Activated CD8-positive, alpha-beta memory T cell treated with anti-CD3 and anti-CD28 coated beads for 1 hour (primary cell): ENCODE measurements at places on chromosomes 5 and 9.

GRCh38 chr9:94850540-94851434 lies 124.3 kb downstream of the AOPEP start:
- no peak for DNase-seq

GRCh38 chr5:171155621-171156020 lies 153.4 kb upstream of the TLX3 start:
- DNase-seq = no peak

DNA sequence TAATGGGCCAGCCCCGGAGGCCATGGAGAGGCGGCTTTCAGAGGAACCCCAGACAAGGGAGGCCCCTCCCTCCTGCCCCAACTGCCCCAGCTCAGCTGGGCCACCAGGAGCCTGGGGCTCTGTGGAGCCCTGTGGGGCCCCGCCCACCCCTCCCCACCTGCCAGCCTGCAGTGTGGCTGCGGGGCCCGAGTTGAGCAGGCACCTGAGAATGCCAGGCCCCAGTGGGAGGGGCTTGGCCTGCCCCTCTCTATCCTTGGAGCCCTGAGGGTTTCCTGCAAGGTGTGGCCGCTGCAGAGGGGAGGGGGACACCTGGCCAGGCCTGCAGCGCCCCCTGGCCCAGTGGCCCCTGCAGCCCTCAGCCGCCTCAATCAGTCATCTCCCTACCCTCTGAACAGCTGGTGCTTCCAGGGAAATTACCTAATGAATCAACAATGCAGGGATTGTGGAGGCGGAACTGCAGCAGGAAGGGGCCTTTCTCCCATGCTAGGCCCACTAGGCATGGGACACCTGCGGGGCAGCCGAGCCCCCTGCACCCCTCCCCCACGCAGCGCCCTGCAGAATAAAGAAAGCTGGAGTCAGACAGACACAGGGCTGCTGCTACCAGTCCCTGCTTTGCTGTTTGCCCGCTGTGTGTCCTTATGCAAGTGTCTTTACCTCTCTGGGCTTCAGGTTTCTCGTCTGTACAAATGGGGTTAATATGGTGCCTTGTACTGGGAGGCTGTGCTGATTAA lies 48.0 kb downstream of the LMX1B start:
- no peak for DNase-seq

- no peak for DNase-seq
Observed at GRCh38 chr5:173047838-173048105, 8.4 kb upstream of the CREBRF start.

DNA sequence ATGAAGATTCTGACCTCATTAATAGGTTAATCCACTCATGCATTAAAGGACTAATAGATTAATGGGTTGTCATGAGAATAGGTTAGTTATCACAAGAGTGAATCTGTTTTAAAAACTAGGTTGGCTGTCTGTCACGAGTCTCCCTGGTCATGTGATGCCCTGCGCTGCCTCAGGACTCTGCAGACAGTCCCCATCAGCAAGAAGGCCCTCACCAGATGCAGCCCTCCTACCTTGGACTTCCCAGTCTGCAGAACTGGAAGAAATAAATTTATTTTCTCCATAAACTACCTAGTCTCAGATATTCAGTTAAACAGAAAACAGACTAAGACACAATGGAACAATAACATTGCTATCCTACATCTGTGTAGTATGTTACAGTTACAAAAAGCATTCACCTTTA lies 227.4 kb downstream of the ASTN2 start:
- no peak for DNase-seq

DNA sequence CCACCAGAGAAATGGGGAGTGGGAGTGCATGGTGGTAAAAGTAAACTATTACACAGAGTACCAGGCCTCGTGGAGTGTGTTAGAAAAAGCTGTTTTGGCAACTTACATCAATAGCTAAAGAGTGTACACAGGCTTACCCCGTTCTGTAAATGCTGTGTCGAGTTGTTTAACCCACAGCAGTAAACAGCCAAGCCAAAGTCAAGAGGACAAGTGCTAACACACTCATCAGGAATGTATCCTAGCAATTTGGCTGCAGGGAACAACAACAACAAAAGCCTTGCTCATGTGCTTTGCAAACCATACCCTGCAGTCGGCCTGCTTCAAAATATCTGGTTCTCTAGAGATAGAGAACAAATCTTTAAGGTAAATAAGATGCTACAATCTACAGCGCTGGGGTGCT lies 15.9 kb downstream of the DAP start:
- DNase-seq = no peak

DNA sequence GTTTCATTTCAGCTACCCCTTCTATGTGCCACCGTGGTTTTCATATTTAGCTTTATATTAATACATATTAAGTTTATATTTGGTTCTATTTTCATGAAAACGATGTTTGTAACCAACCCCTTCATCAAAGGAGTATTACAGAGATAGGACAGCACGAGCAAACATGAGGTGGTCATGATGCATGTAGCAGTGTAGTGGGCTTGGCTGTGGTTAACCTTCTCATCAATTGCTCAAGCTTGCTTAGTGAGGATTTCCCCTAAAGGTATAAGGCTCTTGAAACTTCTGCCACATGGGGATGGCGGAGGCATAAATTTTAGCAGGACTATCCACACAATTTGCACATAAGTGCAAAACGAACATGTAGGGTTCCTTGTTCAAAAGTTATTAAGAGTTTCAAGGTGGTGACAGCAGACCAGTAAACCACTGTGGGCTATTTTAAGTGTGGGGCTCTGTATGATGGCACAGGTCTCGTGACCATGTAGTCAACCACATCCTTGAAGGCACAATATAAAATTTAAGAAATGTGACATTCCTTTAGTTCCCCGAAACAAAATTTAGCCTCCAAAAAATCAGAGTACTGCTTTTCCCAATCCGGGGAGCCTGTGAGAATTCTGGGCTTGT lies 24.8 kb downstream of the TMEM174 start:
- DNase-seq = no peak

DNA sequence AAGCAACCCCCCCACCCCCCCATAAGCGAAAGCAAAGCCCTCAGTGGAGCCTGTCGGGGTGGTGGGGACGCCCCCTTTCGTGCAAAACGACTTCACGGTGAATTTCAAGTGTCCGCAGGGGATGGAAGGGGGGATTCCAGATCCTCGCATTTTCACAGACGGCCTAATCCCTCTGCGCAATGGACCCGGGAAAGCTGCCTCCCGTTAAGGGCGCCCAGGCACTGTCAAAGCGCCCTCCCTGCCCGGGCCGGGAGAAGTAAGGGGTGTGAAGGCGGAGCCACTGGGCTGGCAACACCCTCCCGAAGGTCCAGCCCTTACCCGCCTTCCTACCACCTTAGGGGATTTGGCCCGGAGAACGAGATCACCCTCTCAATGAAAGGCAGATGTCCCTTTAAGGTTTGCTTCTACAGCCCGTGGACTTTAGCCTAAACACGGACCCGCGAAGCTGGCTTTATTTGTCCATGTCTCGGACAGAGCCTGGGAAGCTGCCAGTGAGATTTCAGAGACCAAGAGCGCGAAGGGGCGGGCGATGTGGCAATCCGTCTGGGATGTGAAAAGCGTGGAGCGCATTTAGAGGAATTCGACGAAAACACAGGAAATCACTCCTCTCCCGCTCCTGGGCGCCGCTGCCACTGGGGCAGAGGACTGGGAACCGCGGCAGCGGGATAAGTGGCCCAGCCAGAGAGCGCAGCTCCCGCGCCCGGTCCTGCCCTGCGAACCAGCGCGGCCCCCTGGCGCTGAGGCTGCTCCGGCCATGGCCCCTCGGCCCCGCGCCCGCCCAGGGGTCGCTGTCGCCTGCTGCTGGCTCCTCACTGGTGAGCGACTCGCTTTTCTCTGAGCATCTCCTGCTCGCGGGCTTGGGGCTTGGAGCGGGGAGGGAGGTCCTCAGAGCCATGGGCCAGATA lies at the start of the genes ITGA1 and PELO:
Gene ITGA1 (plus strand): TSS at position 317 of the 905 bp plus-strand sequence. CDS start 438 bp downstream, at position 755.
Gene PELO (plus strand): TSS at position 317 of the 905 bp plus-strand sequence. CDS start 12,479 bp downstream, outside the sequence.
- DNase-seq = peak; percentile 14

DNA sequence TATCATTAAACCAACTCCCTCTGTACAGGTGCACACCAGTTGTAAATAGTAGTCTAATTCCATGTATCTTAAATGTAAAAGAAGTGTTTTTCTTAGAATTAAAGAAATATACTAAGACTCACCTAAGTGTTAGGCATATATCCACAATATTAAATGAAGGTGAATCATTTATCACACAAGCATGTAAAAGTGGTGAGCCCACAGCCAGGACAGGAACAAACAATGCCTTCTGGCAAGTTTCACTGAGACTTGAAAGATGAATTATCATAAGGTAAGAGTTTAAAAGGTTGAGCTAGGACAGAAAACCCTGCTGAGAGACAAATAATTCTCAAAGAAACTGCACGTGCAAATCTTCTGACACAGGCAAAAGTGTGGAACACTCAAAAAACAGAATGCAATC lies 832.5 kb downstream of the TAF11L14 start:
- no peak for DNase-seq

DNA sequence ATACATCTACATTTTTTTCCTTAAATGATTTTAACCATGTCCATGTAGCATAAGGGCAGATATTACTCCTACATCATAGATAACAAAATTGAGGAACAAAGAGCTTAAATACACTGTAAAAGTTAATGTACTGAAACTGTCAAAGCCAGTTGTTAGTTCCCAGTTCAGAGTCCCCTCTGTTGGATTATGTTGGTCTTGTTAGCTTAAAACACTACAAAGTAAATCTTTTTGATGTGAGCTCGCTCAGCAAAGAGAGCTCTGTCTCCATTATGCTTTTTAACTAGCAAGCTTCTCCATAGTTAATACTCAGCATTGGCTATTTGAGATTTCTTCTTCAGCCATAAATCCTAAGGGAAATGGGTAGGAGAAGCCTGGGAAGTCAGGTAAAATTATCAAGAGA lies 149.1 kb downstream of the ADAMTS6 start:
- DNase-seq = no peak

GRCh38 chr5:149125386-149125891 lies 15.9 kb upstream of the ABLIM3 start:
- no peak for DNase-seq

- no peak for DNase-seq
Observed at GRCh38 chr5:114148253-114148652, 213.6 kb upstream of the KCNN2 start.

DNA sequence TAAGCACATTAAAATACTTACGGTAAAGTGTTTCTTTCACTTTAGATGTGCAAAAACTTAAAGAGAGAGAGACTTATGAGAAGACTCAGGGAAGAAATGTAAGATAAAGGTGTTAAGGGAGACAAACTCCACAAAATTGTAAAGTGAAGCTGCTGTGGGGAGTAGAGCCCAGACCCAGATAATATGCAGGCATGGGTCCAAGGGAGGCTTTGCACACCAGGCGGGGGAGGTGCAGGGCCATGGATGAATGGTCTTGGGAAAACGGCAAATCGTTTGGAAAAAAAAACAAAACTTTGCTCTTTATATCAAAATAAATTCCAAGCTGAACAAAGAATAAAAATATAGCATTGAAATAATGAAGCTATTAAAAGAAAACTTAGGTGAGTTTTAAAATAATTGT lies 9.1 kb downstream of the SYK start:
- DNase-seq = no peak

GRCh38 chr9:117000196-117000723 lies 313.2 kb downstream of the TRIM32 start:
- DNase-seq = no peak

- no peak for DNase-seq
Observed at GRCh38 chr9:69086769-69087168, 51.2 kb downstream of the FXN start.

DNA sequence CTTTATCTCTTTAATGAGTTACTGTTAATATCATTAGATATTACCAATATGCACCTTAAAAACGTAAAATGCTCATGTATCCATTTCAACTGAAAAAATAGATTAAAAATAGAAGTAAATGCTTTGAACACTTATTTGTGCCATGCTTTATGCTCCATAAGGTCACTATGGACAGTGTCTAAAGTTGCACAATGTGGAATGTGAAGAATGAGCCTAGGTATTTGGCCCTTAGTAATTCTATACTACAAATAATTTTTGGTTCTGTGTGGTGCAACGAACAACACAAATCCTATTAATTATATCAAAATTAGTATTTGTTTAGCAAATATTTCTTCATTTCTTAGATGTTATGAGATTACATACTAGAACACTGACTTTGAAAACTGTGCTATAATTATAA lies 469.9 kb upstream of the TUSC1 start:
- no peak for DNase-seq

GRCh38 chr5:93723005-93723404 lies 18.4 kb downstream of the POU5F2 start:
- DNase-seq = no peak

DNA sequence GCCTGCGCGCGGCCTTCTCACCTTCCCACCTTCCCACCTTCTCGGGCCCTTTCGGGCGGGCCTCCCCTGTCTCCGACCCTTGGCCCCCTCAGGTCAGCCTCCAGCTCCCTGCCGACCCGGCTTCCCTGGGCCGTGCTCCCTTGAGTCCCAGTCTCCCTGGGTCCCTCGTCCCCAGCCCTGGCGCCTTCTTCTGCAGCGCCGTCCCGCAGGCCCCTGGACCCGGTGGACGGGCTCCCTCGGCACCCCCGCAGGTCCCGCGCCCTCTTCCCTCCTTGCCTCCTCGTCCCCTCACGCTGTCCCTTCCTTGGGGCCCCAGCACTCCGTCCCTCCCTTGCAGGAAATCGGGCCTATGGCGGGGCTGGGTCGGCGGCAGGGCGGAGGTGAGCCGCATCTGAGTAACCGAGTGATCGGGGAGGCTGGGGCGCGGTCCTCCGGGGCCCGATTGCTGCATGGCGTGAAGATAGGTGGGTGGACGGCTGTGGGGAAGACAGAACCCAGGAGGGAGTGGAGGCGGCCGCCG lies 7.6 kb downstream of the ARPC5L start:
- DNase-seq = no peak

DNA sequence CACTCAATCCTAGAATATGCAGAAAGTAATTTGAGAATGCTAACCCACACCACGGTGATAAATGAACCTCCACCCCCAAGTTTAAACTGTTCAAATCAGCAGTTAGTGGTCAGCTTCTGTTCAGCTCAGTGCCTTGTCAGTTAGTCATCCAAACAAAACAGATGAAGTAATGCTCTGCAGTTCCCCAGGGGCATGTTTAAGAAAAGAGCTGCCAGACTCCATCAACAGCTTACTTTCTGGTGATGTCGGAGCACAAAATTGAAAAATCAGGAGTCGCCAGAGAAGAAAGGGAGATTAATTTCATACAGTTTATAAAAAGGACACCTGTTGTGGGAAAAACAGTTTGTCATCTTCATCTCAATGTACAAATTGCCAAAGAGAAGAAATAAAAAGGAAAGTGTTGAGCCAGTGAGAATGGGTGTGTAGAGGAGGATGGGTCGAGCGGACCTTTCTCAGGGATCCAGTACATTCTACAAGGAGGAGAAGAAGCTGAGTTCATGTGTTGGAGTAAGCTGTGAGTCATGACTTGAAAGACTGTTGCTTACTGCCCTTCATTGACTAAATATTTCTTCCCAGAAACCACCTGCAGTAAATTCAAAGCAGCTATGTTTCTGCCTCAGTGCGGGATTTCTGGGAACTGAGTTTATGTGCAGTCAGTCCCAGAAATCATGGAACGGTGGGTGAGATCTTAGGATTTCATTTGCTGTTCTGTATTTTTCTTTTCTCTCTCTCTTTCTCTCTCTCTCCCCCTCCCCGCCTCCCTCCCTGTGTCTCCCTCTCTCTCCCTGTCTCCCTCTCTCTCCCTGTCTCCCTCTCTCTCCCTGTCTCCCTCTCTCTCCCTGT lies 13.7 kb downstream of the TRIO start:
- no peak for DNase-seq
